ENCODE measurements at places on chromosomes 3 and 15. TPM values are rescaled to one million over a fixed set of nuclear protein-coding genes. Genes with fewer than 3 reads are reported as not detected.

DNA sequence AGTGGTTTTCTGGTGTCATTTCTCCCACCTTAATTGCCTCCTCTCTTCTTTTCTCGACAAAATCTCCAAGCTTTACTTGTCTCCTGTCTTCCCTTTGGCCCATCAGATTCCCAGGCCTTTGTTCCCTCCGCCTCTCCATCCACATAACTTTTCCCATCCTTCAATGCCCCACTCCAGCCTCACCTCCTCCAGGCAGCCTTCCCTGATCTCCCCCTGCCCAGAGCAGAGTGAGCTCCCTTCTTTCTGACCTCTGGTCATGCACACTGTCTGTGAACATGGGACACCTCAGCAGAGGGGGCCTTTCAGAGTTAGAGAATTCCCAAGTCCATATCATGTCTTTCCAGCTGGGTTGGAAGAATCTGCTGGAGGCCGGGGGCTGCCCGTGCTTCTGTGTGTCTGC is 14.6 kb upstream of the SSUH2 start:
- H3K27me3 ChIP-seq = no peaks in the 10 kb centered on the region
- no peak overlapping the region for H3K4me3 ChIP-seq
- DNase-seq = no peak

DNA sequence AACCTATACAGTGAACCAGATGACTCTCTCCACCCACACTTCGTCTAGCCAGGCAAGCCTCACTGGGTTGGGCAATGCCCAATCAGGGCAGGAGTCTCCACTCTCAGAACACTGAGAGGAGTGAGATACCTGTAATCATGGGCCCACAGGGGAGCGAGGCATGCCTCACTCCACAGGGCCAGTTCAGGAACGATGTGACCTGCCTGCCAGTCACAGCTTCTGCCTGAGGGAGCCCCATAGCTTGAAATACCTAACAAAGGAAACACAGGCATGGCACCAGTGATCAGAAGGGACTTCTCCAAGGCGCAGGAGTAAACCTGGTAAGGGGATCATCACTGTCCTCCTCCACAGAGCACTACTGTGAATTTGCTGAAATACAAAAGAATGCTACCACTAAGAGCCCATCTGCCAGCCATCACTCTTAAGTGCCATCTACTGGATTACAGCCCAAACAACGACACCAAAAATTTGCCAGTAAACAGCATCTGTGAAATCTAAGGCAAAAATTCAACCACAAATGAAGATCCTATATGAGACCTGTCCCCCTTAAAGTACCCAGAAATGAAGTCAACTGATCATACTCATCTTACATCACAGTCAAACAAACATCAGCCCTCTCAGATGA is 689.9 kb upstream of the SEMA6D start:
- H3K36me3 ChIP-seq = no peaks in the 10 kb centered on the region
- no peaks in the 10 kb centered on the region for H3K27me3 ChIP-seq
- H3K4me3 ChIP-seq = no peak overlapping the region
- no peak overlapping the region for H3K27ac ChIP-seq
- no peaks in the 10 kb centered on the region for H3K4me1 ChIP-seq

DNA sequence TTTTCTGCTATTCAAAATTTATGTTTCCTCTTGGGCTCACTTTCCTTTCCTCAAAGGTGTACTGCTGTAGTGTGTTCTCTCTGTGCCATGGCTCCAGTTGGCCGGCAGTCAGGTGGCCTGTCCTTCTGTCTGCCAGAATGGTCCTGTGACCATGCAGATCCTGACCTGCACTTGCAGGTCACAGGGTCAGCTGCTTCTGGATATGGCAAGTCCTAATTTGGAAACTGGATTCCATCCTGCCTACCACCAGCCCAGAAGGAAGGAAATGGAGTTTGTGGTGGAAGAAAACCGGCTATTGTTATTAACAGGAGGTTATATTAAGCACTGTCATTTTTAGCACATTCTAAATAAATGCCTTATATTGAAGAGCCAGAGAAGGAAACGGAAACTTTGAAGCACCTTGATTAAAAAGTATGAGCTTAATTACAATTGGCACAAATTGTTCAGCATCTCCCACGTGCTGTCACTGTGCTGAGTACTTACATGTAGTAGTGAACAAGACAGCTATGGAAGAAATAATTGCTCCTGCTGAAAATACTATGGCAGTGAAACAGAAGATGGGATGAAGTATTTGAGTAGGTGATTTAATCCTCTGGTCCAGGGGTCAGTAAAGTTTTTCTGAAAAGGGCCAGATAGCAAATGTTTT is 362.8 kb downstream of the PTPRG start:
- peaks cover 9% of the 10 kb centered on the region for H3K4me1 ChIP-seq
- H3K4me3 ChIP-seq = no peak overlapping the region
- no peaks in the 10 kb centered on the region for H3K36me3 ChIP-seq
- H3K27ac ChIP-seq = no peak overlapping the region
- H3K27me3 ChIP-seq = no peaks in the 10 kb centered on the region

DNA sequence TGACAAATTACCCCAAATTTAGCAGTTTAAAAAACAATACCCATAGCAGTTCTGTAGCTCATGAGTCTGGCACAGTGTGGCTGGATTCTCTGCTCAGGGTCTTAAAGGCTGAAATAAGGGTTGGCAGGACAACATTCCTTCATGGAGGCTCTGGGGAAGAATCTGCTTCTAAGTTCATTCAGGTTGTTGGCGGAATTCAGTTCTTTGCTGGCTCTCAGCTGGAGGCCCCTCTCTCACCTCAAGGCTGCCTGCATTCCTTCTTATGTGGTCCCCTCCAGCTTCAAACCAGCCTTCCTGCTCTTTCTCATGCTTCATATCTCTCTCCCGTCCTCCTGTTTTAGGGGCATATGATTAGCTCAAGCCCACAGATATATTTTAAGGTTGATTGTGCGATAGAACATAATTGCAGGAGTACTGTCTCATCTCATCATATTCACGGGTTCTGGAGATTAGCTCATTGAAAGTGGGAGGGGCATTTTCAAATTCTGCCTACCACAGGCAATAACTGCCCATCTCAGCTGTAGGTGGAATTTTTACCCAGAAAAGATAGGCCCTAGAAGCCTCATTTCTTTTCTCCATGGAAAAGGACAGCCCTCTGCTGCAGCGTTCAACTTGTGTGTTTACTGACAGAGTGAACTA is 5.6 kb upstream of the ZBTB47 start:
- H3K27me3 ChIP-seq = no peaks in the 10 kb centered on the region
- no peak overlapping the region for H3K4me3 ChIP-seq
- no peaks in the 10 kb centered on the region for H3K36me3 ChIP-seq
- no peak for DNase-seq
- H3K27ac ChIP-seq = no peak overlapping the region

- no peak for DNase-seq
- no peaks in the 10 kb centered on the region for H3K27me3 ChIP-seq
- no peaks in the 10 kb centered on the region for H3K36me3 ChIP-seq
- no peak overlapping the region for H3K4me3 ChIP-seq
Measured at GRCh38 chr15:49096090-49096750, 50.0 kb upstream of the SECISBP2L start.

MB21D2 gene
- total RNA-seq = 23.9 TPM

GRCh38 chr3:129658110-129658843 is 51.8 kb upstream of the PLXND1 start:
- H3K27ac ChIP-seq = peak overlapping the region; percentile 3
- no peaks in the 10 kb centered on the region for H3K36me3 ChIP-seq
- peaks cover 14% of the 10 kb centered on the region for H3K4me1 ChIP-seq
- no peak overlapping the region for H3K4me3 ChIP-seq
- H3K27me3 ChIP-seq = no peaks in the 10 kb centered on the region
- DNase-seq = no peak

DNA sequence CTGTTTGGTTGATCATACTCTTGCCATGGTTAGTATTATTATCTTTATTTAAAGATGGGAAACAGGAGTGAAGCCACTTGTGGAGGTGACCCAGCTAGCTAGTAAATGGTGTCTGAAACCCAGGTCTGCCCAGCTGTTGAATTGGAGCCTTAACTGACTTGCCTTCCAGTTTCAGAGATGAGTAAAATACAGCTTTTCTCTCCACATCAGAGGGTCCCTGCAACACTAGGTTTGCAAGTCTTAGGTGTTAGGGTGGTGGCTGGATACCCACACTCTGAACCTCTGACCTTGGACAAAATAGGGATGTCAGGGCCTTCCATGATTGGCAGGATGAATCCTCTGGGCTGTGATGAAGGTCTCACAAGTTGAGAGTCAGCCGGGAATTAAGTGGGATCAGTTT is 4.1 kb downstream of the FLNB start:
- no peaks in the 10 kb centered on the region for H3K27me3 ChIP-seq
- H3K4me3 ChIP-seq = no peak overlapping the region
- DNase-seq = no peak
- no peaks in the 10 kb centered on the region for H3K36me3 ChIP-seq
- H3K4me1 ChIP-seq = peaks cover 42% of the 10 kb centered on the region

DNA sequence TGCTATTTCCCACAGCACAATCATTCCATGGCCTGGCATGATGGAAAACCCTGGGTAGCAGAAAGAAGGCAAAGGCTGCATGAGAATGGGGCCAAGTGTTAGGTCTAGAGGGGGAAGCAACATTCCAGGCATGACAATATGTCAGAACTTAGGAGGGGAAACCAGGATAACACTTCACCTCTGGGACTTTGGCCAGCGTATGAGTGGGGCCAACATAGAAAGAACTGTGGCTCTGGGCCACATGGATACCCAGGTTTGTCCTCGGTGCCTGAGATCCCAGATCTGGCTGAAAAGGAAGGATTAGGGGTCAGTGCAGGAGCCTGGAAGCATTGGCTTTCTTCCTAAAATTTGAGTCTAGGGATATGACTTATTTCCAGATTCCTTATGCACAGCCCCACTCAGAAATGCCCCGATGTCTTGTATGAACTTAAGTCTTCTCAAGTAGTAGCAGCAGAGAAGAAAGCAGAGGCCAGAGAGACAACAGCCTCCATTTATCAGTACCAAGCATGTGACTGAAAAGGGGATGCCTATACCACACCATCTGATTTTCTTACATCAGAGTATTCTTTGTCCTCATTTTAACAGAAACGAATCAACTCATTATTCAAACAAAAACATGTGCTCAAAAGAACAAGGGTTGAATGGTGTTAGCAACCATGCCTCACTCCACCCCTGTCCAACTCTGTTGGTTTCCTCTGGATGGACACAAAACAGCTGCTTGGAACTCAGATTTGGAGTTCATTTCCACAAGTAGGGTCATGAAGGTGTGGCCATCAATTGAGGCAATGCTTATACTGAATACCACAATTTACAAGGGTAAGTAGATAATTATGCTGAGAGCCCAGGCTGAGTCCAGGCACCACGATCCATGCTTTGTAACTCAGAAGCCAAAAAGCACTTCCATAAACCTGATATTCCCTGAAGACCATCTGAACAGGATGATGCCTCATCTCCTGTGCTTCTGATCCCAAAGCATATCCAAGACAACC is 43.7 kb upstream of the NDUFB4 start:
- no peak overlapping the region for H3K27ac ChIP-seq
- peaks cover 28% of the 10 kb centered on the region for H3K4me1 ChIP-seq
- no peaks in the 10 kb centered on the region for H3K27me3 ChIP-seq
- H3K4me3 ChIP-seq = no peak overlapping the region
- no peaks in the 10 kb centered on the region for H3K36me3 ChIP-seq

SOX14 gene
- not detected for total RNA-seq

DNA sequence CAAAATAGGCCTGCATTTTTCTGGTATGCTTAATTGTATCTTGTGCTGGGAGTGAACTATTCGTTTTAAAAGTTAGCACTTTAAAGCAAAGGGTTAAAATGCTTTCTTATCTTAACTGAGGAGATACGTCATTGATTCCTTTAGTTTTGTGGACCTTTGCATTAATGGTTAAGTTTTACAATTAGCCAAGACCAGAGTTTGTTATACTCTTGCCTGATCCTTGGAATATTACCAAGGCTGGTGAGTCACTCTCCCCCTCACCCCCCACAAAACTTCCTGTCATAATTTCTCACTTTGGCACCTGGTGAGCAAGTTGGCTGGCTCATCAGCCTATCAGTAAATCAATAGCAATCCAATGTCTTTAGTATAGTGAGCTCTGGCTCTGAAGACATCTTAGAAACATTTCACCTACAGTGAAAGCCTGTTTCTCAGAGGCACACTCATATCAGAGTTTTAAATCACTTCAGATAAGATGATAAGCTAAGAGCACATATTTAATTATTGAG is 26.7 kb downstream of the SLC2A2 start:
- no peaks in the 10 kb centered on the region for H3K36me3 ChIP-seq
- no peak overlapping the region for H3K4me3 ChIP-seq
- no peaks in the 10 kb centered on the region for H3K27me3 ChIP-seq
- H3K27ac ChIP-seq = no peak overlapping the region
- no peaks in the 10 kb centered on the region for H3K4me1 ChIP-seq

ZNF660 gene
- total RNA-seq = 5.9 TPM

- no peak overlapping the region for H3K27ac ChIP-seq
- H3K36me3 ChIP-seq = no peaks in the 10 kb centered on the region
- no peak for DNase-seq
- no peak overlapping the region for H3K4me3 ChIP-seq
- H3K4me1 ChIP-seq = no peaks in the 10 kb centered on the region
Measured at GRCh38 chr3:189766416-189766815, 135.2 kb downstream of the TP63 start.

SCAANT1 gene
- total RNA-seq = not detected

GRCh38 chr15:32717426-32718226 is at the start of gene GREM1:
Gene GREM1, plus strand, starts transcription at chr15:32718004. Its CDS starts 12,687 bp downstream, at chr15:32730691.
- peaks cover 10% of the 10 kb centered on the region for H3K4me1 ChIP-seq
- peak within 1 kb of the TSS; percentile 54 for H3K4me3 ChIP-seq
- no peaks in the 10 kb centered on the region for H3K27me3 ChIP-seq
- no peak within 1 kb of the TSS for H3K27ac ChIP-seq

- H3K36me3 ChIP-seq = no peaks in the 10 kb centered on the region
- peak overlapping the region; percentile 62 for H3K27ac ChIP-seq
- peak; percentile 75 for DNase-seq
- peak overlapping the region; percentile 81 for H3K4me3 ChIP-seq
Measured at GRCh38 chr3:55486101-55486856, 827 bp downstream of the WNT5A start.

GRCh38 chr15:67472957-67473356 is 48.0 kb upstream of the C15orf61 start:
- no peaks in the 10 kb centered on the region for H3K27me3 ChIP-seq
- H3K4me3 ChIP-seq = no peak overlapping the region
- H3K27ac ChIP-seq = no peak overlapping the region
- H3K4me1 ChIP-seq = no peaks in the 10 kb centered on the region

DNA sequence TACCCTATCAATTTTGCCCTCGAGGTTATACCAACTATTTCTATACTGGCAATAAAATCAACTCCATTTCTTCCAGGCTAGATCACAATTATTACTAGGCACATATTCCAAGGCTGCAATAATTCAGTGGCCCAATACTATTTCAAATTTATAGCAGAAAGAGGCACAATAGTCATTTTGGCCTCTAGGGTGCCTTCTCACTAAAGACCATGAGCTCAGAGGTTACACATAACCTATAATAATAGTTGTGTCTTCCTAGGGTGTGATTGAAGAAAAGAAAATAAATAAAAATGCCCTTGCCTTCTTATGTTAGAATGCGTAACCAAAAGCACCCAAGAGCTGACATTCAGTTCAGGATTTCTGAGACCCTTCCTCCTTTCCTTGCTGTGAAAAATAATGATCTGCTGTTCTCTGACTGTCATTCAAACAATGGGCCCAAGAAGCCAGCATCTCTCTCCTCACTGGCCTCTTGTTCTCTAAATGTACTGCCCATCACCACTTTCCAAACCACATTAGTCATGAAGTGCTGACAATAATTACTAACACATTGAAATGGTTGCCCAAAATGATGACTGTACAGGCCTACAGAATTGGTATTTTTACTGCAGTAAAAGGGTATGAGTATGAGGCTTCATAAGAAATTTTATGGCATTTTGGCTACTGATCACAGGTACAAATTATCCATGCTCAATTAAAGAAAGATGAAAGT is 244.8 kb downstream of the LRRN1 start:
- H3K36me3 ChIP-seq = no peaks in the 10 kb centered on the region
- H3K27ac ChIP-seq = no peak overlapping the region
- no peaks in the 10 kb centered on the region for H3K27me3 ChIP-seq
- DNase-seq = no peak
- no peak overlapping the region for H3K4me3 ChIP-seq
- no peaks in the 10 kb centered on the region for H3K4me1 ChIP-seq
